ENCODE measurements at places on chromosomes 5 and 9.

DNA sequence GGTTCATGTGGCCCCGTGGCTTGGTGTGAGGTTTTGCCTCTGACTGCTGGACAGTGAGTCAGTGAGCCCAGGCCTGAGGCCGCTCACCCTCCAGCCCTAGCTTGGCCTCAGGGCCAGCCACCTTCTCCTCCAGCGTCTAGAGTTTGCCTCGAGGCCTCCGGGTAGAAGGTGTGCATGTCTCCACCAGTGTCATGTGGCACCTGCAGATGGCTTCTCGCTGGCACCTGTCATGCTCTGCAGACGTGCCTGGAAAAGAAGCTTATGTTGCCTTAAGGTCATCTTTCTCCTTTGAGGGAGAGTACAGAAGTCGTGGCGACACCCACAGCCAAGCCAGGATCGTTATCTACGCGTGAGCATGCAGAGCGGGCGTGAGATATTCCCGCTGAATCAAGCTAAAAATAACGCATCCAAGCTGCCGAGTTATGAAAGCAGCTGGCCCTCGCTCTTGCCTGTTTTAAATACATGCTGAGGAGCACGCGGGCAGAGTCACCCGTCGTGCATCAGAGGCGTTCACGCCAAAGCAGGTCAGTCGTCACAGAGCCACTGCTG lies 79.7 kb upstream of the FCN2 start:
- no peak for DNase-seq

DNA sequence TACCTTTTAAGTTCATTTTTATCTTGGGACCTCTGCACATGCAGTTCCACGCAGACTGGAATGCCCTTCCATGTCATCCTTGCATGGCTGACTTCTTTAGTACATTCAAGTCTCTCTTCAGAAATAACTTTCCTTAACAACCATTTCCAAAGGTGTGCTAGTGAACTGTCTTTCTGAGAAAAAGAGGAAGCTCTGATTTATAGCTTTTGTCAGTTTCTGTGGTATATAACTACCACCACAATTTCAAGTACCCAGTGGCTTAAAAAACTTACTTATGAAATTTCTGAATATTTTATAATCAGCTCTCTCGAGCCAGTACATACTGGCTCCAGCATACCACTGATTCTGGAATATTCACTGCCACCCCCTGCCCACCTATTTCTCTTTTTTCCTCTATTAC lies 1613.8 kb downstream of the MAT2B start:
- DNase-seq = no peak

- DNase-seq = peak; percentile 56
These were observed 49.9 kb upstream of the GARNL3 start for GRCh38 chr9:127214421-127215267.

DNA sequence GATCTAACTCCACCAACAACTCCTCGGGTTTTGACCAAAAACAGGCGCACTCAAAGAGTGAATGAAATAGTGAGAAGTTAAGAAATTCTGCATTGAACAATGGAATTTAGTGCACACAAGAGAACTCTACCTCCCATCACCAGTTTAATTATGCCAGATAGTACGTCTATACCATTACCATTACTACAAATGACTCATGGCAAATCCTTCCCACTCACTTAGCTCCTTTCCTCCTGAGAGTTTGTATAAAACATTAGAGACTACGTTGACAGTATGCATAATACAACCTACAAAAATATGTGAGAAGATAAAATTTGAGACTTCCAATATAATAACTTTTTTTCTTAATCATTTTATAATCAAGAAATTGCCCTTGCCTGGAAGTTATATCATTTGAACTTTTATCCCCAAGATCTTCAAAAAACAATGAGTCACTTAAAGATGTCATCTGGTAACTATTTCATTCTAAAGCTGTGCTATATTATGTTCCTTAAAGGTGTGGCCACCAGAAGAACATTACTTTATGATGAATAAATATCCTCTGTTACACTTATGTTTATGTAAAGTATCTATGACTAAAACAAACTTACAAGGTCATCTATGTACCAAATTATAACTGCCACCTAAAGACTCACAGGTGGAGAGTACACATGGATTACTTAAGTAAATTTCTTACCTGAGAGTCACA lies 297.9 kb upstream of the PTGER4 start:
- no peak for DNase-seq

GRCh38 chr5:151298063-151298855 lies 5.3 kb downstream of the SLC36A3 start:
- no peak for DNase-seq

GRCh38 chr9:91885746-91886413 lies 64.1 kb downstream of the ROR2 start:
- DNase-seq = no peak

Data from memory B cell (primary cell).